ENCODE measurements at places on chromosomes 1 and 21.

DNA sequence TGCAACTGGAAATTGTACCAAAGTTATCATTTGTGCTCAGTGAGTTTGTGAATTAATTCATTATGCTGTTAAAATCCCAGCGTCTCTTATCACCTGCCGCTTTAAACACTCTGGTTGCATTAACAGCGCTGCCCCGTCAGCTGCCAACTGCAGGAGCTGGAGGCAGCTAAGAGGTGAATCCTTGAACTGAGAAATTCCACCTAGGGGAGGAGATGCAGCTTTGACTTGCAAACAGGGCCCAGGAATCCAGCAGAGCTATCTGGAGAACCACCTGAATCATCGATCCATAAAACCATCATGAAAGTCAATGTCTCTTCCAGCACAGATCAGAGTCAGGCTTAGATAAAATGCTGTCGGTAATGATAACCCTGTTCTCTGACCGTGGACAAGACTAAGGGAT is 140.7 kb upstream of the PTBP2 start:
- DNase-seq: no peak

- no peak for DNase-seq
These were observed 10.8 kb downstream of the S1PR1 start for GRCh38 chr1:101247404-101248287.

DNA sequence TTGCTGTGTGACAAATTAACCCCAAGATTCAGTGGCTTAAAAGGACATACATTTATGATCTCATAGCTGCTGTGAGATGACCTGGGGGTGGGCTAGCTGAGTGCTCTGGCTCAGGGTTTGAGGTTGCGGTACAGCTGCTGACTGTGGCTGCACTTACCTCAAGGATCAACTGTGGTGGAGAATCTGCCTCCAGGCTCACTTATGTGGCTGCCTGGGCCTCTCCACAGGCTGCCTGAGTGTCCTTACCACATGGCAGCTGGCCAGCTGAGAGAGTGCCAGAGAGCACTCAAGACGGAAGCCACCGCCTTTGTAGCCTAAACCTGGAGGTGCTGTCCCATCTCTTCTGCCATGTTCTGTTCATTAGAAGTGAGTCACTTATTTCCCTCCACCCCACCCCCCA is 5.7 kb downstream of the LRRC71 start:
- peak; percentile 33 for DNase-seq

DNA sequence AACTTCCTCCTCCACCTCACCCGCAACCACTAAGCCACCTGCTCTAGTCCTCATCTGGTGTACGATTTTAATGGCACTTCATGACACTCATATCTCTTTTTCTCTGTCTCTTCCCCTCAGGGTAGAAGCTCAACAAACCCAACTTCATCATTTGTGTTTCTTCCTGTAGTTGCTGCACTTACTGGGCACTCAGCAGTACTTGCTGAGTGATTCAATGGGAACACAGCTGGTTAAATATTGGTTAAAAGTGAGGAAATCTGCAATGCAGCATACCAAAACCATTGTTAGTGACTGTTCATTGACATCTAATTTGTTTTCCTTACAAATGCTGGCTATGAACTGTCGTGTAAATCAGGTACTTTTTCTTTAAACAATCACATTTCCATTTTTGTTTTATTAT is 541.1 kb upstream of the PRMT6 start:
- peak; percentile 72 for DNase-seq

DNA sequence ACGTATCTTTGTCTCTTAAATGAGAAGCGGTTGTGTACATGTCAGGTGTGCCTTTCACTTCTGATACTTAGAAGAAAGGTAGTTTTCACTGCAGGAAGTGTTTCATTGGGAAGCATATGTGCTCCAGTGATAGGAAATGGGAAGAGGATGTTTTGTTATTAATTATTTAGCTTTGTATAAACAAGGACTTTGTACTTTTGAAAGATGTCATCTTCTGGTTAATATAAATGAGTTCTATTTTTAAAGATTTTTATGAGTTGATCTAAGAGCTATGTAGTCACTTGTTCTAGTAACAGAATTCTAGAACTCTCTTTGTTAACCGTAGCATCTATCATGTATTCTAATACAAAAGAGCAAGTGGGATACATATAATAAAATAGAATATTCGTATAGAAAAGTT is 130.5 kb downstream of the RASAL2 start:
- DNase-seq: no peak

- no peak for DNase-seq
These were observed 1.6 kb downstream of the CLIC6 start for GRCh38 chr21:34670220-34670961.

Measured in NCI-H1417 (cell line).